ENCODE measurements at places on chromosomes 1 and 21. TPM values are rescaled to one million over a fixed set of nuclear protein-coding genes. Genes with fewer than 3 reads are reported as not detected.

RIMKLA gene
- polyA plus RNA-seq, result 4.9 TPM

LCE1D gene
- polyA plus RNA-seq, result not detected

LDLRAD2 gene
- 0.27 TPM for polyA plus RNA-seq

PTGER3 gene
- not detected for polyA plus RNA-seq
